Anterior cingulate cortex (tissue), 58 donors: ENCODE measurements at places on chromosomes 13 and 19.

- peak; percentile 71 for DNase-seq
Observed at GRCh38 chr19:47379381-47379938, 30.3 kb downstream of the DHX34 start.

- no peak for DNase-seq
Observed at GRCh38 chr19:15398501-15399233, 19.1 kb upstream of the AKAP8 start.

- DNase-seq: no peak
Observed at GRCh38 chr19:41703602-41704293, 4.7 kb upstream of the CEACAM5 start.

DNA sequence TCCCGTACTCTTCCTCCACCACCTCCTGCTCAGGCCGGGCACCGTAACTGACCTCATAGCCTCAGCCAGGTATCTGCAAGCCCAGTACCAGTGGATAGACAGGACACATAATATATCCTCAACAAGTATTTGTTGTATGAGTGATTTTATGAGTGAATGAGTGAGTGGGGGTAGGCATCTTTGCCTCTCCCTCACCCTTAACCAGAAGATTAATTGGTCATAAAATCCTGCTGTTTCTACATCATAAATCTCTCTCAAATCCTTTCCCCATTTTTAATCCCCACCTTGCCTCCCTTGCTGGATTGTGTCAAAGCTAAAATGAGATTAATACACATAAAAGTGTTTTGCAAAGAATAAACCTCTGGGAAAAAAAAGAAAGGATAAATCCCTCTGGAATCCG, 44.4 kb upstream of the HMGB1 start:
- no peak for DNase-seq

GRCh38 chr19:10431254-10431942, 11.1 kb downstream of the PDE4A start:
- no peak for DNase-seq

DNA sequence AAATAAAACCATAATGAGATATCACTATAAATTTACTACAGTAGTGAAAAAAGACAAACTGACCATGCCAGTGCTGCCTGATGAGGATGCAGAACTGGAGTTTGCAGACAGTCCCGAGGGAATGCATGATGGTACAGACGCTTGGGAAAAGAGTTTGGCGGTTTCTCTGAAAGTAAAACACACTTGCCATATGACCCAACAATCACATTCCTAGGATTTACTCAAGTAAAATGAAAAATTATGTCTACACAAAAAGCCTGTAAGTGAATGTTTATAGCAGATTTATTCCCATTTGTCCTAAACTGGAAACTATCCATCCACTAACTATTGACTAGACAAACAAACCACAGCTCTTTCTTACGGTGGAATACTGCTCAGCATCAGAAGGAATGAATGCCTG, 271.0 kb downstream of the DNAJC15 start:
- DNase-seq: no peak

GRCh38 chr13:43994999-43995859, 115.5 kb downstream of the LACC1 start:
- no peak for DNase-seq

- peak; percentile 16 for DNase-seq
Observed at GRCh38 chr13:98171900-98172589, 5.0 kb downstream of the RNF113B start.

- DNase-seq: peak; percentile 26
Observed at GRCh38 chr13:66348745-66349690, 881.1 kb downstream of the PCDH9 start.

DNA sequence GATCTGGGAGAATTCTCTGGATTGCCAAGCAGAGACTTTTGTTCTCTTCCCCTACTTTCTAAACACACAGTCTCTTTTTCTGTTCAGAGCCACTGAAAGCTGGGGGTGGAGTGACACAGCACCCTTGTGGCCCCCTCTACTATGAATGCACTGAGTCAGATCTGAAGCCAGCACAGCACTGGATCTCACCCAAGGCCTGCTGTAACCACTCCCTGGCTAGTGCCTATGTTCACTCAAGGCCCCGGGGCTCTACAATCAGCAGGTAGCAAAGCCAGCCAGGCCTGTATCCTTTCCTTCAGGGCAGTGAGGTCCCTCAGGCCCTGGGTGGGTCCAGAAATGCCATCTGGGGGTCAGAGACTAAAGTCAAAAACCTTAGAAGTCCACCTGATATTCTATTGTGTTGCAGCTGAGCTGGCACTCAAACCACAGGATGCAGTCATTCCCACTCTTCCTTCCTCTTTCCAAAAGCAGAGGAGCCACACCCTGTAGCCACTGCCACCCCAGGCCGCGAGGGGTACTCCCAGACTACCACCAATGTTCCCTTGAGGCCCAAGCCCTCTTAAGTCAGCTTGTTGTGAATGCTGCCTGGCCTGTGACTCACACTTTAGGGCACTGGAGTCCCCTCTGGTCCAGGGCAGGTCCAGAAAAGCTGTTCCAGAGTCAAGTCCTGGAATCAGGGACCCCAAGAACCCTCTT, 110.1 kb upstream of the RXFP2 start:
- DNase-seq: no peak

- no peak for DNase-seq
Observed at GRCh38 chr13:42970824-42971690, 21.0 kb downstream of the EPSTI1 start.

GRCh38 chr19:40253611-40254092, 27.2 kb upstream of the CCNP start:
- DNase-seq: no peak
